ENCODE measurements at places on chromosomes 1 and 21.

DNA sequence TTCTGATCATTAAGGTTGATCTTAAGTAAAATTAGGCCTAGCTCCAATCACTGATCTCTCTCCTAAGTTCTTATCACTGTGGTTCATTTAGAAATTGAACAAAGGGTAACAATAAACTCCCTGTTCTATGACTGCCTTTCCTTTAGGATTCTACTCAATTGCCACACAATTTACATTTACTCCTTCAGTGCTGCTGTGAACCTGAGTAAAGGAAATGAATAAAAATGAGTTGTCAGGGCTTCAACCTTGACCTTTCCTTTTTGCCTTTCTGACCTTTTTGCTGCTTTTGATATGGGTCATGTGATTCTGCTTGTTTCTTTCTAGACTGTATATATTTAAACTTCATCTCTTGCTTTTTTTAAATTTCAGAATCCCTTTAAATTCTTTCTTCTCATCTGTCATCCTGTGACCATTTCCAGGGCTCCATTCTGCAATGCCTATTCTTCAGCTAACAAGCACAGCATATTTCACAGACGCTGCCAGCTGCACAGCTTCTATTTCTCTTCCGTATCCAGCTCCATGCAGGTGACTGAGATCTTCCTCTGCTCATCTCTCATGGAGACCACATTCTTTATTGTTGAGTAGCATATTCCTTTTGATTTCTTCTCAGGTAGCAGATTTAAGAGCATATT lies 3.2 kb downstream of the LRRC8B start:
- DNase-seq: no peak

GRCh38 chr1:147052143-147052542 lies 114.0 kb downstream of the NBPF12 start:
- no peak for DNase-seq

DNA sequence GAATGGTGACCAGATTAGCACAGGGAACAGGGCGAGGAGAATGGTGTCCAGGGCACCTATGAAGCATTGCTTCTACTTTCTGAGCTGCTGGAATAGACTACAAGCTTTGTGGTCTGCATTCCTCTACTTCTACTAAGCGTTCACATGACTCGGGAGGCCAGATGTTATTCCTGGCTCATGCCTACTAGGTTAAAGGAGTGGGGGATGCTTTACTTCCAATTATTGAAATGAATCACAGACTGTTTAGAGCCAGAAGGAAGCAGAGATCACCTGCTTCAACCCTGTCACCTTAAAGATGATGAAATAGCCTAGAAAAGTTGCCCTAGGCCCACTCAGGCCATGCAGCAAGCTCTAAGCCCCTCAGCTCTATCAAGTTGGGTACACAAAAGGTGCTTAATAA lies 633.5 kb downstream of the KIF26B start:
- no peak for DNase-seq

GRCh38 chr1:245428681-245429080 lies 273.9 kb downstream of the KIF26B start:
- DNase-seq: no peak

DNA sequence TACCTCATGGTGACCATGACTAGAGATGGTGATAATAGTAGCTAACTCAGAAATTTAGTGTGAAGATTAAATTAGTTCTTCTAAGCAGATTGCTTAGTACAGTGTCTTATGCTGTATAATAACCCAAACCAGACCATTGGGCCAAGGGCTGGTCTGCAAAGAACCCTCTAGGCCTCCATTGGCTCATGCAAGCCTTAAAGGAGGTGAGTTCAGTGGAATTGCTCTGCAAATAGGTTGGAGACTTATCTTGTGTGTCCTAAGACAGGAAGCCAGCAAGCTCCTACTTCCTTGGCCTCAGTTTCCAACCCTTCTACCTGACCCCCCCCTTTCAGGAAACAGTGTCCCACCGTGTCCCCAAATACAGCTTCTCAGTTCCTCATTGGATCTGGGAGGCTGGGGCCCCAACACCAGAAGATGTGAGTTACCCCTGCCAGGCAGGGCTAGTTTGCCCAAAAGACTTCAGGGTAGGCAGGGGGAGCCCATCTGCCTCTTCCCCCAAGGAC lies 1.9 kb upstream of the MEF2D start:
- DNase-seq: no peak

- no peak for DNase-seq
These were observed 59.2 kb downstream of the TBX15 start for GRCh38 chr1:118928739-118929554.

DNA sequence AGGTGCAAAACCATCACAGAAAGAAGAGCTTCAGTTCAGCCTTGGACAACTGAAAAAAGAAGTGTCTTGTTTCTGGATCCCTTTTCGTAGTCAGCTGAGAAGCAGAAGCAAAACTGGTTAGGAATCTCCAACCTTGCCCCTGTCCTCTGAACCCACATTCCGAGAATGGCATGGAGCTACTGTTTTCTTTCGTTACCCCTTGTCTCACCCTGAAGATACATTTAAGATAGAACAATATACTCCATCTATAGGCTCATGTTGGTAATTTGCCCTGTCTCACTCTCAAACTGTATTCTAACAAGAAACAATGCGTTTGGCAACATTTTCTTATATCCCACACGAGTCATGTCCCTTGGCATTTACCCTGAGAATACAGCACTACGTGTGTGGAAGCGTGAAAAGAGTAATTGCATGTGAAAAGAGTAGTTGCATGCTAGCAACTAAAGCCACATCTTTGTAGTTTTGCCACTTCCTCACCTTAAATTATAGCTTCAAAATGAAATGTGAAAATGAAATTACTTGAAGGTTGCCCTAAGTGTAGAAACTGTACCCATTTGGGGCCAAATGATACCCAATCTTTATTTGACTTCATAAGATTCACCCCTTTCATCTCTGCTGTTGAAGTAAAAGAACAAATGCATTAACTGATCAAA lies 5.3 kb downstream of the SLAMF7 start:
- DNase-seq: no peak

DNA sequence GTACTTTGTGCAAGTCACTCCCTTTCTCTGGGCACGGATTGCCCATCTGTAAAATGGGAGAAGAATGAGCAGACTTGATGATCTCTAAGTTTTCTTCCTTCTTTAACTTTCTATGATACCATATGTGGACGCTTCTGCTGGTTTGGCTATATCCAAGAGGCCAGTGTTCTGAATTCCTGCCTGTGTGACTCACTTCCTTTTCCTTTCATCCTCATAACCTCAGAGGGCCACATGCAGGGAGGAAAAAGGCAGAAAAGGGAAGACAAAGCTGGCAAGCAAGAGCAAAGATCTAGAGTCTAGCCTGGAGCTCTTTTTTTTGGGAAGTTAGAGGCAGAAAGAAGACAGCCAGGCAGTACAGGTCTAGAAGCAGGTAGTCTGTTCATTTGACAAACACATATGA lies 151.2 kb downstream of the OMA1 start:
- no peak for DNase-seq

All from activated T-helper 1 cell treated with anti-CD3 and anti-CD28 coated beads, Interleukin-2, amount 50 U/mL, for 16 hours (primary cell).